ENCODE measurements at places on chromosomes 7 and 10. TPM values are rescaled to one million over a fixed set of nuclear protein-coding genes. Genes with fewer than 3 reads are reported as not detected.

SCIN gene
- 0.09 TPM for total RNA-seq

TDRD1 gene
- total RNA-seq: not detected

PODXL gene
- total RNA-seq: 21.3 TPM

AKR1C8 gene
- total RNA-seq: not detected

MAGI2 gene
- 2.4 TPM for total RNA-seq

GIMAP2 gene
- 3.1 TPM for total RNA-seq

GPR26 gene
- not detected for total RNA-seq

IDI2 gene
- total RNA-seq: 45.6 TPM

CCL24 gene
- total RNA-seq: not detected

ITPRID1 gene
- total RNA-seq: not detected

MKX gene
- not detected for total RNA-seq

SLC18A2 gene
- total RNA-seq: 0.04 TPM

CSGALNACT2 gene
- total RNA-seq: 12.6 TPM

FZD8 gene
- total RNA-seq: 3.9 TPM

Data from gastrocnemius medialis (tissue), 4 donors.